ENCODE measurements at places on chromosomes 16 and 17.

- no peak for DNase-seq
Measured at GRCh38 chr17:50014471-50015088, 19.6 kb upstream of the DLX3 start.

DNA sequence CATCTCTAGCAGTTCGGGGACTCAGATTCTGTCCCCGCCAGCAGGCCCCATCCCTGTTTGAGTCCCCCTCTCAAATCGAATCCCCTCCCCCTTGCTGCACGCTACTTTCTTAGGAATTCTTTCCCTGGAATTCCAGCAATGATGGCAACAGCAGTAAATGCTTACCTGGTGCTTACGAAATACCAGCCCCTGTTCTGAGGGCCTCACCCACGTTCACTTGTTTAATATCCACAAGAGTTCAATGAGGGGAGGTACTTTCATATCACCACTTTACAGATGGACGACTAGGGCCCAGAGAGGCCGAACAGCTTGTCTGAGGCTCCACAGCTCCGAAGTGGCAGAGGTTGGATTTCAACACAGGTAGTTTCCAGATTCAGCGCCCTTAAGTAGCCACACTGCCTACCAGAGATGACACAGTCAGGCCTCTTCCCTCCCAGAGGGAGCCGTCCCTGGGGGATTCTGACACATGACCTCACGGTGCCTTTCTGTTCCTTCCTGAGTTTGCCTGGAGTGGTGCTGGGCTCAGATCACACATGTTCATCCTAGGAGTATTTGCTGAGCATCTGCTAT, 120.7 kb upstream of the GSE1 start:
- DNase-seq, result peak; percentile 42

DNA sequence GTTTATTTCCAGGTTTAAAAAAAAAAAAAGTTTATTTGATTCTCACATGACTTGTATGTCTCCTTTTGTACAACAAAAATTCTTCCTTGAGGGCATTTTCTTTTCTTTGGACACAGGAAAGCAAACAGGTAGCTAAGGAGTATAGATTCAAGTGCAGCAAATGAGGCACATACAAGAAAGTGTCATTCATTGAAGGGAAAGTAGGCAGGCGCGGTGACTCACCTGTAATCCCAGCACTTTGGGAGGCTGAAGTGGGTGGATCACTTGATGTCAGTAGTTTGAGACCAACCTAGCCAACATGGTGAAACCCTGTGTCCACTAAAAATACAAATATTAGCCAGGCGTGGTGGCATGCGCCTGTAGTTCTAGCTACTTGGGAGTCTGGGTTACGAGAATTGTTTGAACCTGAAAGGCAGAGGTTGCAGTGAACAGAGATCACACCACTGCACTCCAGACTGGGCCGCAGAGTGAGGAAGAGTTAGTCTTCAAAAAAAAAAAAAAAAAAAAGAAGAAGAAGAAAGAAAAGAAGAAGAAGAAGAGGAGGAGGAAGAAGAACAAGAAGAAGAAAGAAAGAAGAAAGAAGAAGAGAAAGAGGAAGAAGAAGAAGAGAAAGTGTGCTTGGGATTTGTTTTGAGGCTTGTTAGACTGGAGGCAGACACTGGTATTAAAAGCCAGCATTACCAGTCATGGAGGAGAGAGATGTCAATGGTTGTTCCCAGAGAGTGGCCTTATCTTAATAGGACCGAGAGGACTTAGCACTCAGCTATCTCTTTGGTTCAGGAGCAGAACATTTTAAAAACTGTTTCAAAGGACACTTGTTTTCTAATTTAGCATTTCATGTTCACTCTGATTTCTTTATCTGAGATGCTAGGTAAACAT, 19.7 kb downstream of the GINS3 start:
- no peak for DNase-seq

GRCh38 chr16:84631886-84632285, 14.0 kb upstream of the COTL1 start:
- no peak for DNase-seq

- DNase-seq, result no peak
Measured at GRCh38 chr16:74257061-74257460, 39.6 kb upstream of the PSMD7 start.

GRCh38 chr16:31485571-31485970, 2.6 kb downstream of the SLC5A2 start:
- no peak for DNase-seq

- no peak for DNase-seq
Measured at GRCh38 chr16:65185241-65185778, 63.4 kb upstream of the CDH11 start.

GRCh38 chr16:65120831-65121721, 787 bp downstream of the CDH11 start:
- peak; percentile 37 for DNase-seq

DNA sequence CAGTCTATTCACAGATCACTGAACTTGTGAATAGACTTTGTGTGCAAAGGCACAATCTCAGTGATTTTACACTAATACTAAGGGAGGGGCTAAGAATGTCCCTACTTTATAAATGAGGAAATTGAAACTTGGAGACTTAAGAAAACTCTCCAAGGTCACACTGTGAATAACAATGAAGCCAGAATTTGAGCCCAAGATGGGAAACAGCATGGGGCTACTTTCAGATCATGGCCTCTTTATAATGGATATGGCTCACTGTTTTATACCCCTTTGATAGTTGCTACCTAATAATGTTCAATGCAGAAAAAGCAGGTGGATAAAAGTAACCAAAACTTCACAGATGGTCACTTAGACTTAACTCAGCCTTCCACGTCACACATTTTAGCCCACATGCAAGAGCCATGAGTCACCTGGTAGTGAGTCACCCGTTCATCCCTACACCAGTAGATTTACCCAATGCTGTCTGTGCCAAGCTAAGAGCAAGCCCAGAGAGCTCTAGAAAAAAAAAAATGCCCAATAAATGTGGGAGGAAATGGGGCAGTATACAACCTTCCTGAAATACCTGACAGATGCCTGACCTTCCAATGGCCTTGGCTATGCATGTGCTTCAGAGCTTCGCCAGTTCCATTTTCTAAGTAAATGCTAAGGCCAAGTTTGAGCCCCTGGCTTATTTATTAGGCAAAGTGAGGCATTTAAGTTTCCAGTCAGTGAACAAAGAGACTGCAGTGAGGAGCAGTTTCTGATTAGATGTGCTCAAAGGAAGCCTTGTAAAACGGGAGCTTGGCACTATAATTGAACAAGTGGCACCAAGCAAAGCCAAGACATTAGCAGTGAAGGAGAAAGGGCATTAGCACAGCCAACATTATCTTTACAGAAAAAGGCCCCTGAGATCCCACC, 219.7 kb downstream of the TMEM114 start:
- peak; percentile 11 for DNase-seq

DNA sequence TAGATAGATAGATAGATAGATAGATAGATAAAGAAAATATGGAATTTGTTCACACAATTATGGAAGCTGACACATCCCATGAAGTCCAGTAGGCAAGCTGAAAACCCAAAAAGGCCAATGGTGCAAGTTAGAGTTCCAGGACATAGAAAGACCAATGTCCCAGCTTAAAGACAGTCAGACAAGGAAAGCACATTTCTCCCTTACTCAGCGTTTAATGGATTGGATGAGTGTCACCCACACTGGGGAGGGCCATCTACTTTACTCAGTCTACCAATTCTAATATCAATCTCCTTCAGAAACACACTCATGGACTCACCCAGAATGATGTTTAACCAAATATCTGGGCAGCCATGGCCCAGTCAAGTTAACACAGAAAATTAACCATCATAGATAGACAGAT, 327.7 kb upstream of the CDH11 start:
- no peak for DNase-seq

- DNase-seq, result no peak
Measured at GRCh38 chr16:83247767-83248372, 559.9 kb upstream of the HSBP1 start.

- no peak for DNase-seq
Measured at GRCh38 chr16:68948230-68948910, 105.0 kb downstream of the TANGO6 start.

- no peak for DNase-seq
Measured at GRCh38 chr17:68288804-68289203, 2.1 kb downstream of the SLC16A6 start.

GRCh38 chr16:65725156-65725845, 603.4 kb upstream of the CDH11 start:
- DNase-seq, result peak; percentile 74

- no peak for DNase-seq
Measured at GRCh38 chr17:27497696-27498095, 41.4 kb downstream of the KSR1 start.

DNA sequence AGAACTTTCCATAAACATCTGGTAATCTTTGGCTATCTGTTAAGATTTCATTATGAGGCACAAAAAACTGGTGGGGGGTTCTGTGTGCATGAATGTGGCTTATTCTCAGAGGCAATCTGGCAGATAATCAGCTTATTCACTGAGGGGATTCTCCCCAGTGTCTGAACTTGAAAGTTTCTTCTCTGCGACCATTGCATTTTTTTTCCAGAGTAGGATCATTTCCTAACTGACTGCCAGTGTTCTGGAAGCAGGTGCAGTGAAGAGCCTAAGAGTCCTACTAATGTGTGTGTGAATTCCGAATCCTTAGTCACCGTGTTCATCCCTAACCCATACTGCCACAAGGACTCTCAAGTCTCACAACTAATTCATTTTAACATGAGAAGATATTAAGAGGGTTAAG, 64.9 kb upstream of the LRRC37A3 start:
- DNase-seq, result no peak

- no peak for DNase-seq
Measured at GRCh38 chr16:57373117-57373947, 1.0 kb downstream of the CX3CL1 start.

- DNase-seq, result no peak
Measured at GRCh38 chr17:290121-290521, 62.5 kb downstream of the RPH3AL start.

- DNase-seq, result no peak
Measured at GRCh38 chr16:10852948-10853347, 24.1 kb upstream of the CIITA start.

DNA sequence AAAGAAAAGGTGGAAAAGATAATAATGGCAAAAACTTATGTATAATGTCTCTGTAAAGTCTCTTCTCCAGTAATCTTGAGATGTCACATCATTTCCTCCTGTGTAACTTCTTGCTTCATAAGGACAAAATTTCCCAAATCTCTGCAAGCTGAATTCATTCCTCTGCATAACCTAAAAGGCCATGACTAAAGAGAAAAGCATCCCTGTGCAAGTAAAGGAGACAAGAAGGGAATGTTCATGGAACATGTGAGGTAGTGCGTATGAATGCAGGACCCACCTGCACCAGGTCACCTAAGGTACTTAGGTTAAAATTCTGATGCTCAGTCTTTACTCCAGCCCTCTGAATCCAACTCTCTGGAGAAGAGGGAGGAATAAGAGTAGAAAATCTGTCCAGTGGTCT, 46.9 kb upstream of the NLK start:
- no peak for DNase-seq

- peak; percentile 3 for DNase-seq
Measured at GRCh38 chr16:49352892-49353291, 20.7 kb upstream of the C16orf78 start.

- no peak for DNase-seq
Measured at GRCh38 chr16:83979441-83979840, 11.4 kb downstream of the NECAB2 start.

GRCh38 chr16:71258372-71258771, 27.9 kb upstream of the HYDIN start:
- no peak for DNase-seq

DNA sequence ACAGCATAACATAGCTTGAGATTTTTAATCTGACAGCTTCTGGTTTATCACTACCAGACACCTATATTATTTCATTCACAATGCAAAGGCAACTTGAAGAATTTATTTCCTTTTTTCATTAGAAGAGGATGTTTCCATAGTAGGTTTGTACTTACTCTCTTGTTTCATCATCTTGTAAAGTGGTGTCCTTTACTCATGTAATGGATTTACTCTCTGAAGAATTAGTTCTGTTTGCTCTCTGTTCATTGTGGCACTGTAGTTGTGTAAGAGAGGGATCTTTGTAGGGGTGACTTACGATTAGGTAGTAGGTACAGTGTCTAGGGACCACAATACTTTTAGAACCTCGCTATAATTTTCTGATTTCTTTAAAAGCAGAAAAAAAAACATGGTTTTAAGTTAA, 256.1 kb downstream of the BCAS3 start:
- DNase-seq, result no peak

GRCh38 chr17:5121186-5121841, 5.5 kb downstream of the USP6 start:
- DNase-seq, result no peak
